ENCODE measurements at places on chromosomes 16 and 17.
A peak's percentile ranks its signal among the peaks of the same experiment; 100 is the strongest.

GRCh38 chr17:33050611-33051140 lies 59.0 kb downstream of the SPACA3 start:
- no peak for DNase-seq

- DNase-seq = no peak
Observed at GRCh38 chr16:22734368-22734767, 79.6 kb upstream of the HS3ST2 start.

GRCh38 chr17:43578699-43579565 lies 32.8 kb upstream of the ETV4 start:
- peak; percentile 5 for DNase-seq

DNA sequence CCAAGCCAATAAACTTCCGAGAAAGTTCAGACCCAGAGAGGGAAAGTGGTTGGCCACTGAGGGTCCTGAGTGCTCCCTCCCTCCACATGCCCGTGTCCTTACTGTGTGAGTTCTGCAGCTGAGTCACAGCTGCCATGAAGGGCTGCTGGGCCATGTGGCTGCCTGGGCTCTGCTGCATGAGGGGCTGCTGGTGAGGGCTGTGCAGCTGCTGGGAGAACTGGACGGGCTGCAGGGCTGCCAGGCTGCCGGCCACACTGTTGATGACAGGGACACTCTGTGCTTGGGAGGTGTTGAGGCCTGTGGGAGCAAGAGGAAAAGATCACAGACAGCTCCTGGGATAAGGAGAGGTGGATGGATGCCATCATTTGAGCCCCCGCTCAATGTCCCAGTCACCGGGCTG lies 44.0 kb downstream of the HNF1B start:
- no peak for DNase-seq

GRCh38 chr16:27241658-27242057 lies 26.9 kb downstream of the NSMCE1 start:
- DNase-seq = no peak

DNA sequence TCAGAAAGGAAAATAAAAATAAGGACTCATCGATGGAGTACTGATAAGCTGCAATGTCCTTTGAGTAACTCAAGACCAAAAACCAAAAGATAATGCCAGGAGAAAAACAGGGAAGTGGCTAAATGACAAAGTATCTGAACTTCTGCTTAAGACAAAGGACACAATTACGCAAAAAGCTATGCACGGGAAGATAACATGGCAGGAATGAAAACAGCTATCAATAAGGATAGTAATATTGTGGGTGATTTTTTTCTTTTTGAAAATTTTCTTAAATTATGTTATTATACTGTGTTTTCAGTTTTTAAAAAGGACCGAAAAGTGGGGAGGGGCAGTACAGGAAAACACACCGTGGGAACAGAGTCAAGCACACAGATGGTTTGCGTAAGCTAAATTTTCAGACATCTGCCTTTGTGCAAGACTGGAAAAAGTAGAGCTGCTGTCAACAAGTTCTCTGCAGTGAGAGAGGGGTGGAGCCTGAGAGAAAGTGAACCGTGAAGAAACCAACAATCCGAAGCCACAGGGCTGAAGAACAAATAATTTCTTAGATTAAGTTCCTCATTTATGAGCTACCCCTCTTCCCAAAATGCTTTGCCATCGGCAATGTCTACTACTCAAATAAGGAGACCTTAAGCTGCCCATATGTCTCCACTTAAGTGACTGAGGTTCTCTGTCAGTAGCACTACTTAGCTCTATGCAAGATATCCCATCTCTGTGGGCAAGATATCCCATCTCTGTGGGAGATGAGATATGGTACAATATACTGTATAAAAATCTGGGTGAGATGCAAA lies 99.9 kb upstream of the CORO6 start:
- DNase-seq = peak; percentile 96

GRCh38 chr16:3957344-3957980 lies 76.9 kb upstream of the CREBBP start:
- DNase-seq = no peak

Measured in NCI-H2171 treated with DMSO at 0.1 percent for 48 hours (cell line).